Stimulated activated CD8-positive, alpha-beta memory T cell treated with anti-CD3 and anti-CD28 coated beads, Interleukin-4, amount 100 ng/mL, for 48 hours (primary cell): ENCODE measurements at places on chromosomes 12 and 14.

- peak; percentile 87 for DNase-seq
These were observed 57.9 kb downstream of the TRPV4 start for GRCh38 chr12:109775172-109775881.

DNA sequence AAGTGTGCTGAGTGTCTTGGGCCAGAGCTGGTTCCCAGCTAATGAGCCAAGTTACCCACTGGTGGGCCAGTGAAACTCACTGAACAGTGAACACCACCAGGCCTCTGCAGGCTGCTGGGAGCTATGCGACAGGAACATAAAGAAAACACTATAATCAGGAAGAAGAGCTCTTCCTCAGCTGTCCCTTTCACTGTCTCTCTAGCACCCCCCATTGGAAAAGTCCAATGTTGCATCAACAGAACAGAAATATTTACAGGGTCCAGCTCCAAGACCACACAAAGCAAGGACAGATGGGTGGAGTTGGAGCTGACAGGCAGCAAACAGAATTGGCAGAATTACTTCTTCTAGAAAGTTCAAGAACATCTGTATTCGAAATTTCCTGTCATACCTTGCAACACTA is 903.6 kb upstream of the TMEM132C start:
- DNase-seq = no peak

- DNase-seq = no peak
These were observed 742.7 kb downstream of the VRK1 start for GRCh38 chr14:97539884-97540283.

DNA sequence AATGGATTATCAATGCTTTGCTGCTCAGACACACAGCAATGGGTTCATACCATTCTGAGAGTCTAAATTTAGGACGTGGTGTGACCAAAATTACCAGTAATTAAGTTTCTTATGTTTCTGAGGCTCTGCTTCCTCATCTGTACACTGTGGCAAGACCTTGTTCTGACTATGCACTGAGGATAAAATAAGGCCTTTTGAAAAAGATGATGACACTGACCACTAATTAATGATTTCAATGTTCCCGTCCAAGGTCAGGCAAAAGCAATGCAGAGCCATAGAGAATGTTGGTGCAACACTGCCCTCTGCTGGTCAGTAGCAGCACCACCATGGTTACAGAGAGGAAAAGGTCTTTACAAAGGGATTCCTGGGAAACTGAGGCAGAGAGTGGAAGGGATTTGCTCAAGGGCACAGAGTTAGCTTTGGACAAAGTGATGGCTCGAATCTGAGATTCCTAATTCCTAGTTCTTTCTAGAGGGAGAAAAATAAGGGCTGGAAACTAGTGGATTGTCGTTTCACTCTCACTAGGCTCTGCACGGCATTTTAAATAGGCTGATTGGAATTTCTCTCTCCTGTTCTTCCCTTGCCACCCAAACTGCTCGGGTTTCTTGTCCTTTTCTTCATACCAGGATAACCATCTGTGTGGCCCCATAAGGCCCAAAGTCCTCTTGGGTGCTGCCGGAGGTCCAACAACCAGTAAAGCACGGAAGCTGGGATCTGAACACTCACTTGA is 22.3 kb upstream of the P2RX7 start:
- peak; percentile 79 for DNase-seq

DNA sequence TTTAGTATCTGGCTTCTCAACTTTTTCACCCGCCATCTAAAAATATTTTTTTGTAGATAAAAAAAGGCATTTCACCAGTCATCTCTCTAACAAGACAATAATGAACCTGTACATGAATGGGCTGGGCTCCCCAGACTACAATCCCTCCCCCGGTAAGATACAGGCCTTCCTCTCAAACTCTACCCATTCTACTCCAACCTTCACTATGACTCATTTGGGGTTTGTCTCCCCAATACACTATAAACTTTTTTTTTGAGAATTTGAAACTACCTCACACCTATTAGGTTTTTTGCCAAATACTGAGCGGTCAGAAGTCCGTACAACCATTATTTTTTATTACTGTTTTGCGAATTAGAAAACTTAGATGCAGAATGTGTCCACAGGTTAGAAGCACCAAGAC is 784 bp downstream of the RPL6 start:
- DNase-seq = no peak

GRCh38 chr12:130622803-130623202 is 93.3 kb downstream of the RIMBP2 start:
- DNase-seq = no peak

GRCh38 chr12:86228656-86229055 is 27.5 kb downstream of the MGAT4C start:
- DNase-seq = no peak

DNA sequence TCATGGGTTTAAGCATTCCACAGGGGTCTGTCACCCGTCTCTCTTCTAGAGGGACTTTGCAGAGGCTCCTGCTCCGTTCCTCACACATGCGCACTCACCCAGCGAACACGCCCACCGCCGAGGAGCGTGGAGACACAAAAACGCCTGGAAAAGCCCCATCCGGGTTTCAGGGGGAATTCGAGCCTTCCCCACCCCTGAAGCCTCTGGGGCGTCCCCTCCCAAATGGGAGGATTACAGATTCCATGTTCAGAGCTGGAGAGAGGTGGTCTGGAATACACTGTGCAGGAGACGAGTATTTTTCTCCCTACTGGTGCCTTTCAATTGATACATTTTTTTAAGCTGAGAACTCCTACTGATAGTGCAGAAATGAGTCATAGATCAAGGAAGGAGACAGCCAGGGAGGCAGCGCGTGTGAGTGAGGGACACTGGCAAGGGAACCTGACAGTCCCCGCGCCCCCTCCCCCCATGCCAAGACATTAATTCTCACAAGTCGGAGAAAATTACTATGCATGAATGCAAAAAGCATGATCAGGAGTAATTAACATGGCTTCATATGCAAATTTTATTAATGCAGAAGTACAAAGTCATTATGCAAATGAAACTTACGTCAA is 36.9 kb downstream of the BCL11B start:
- peak; percentile 77 for DNase-seq

GRCh38 chr14:47705683-47706082 is 30.3 kb upstream of the MDGA2 start:
- DNase-seq = no peak

DNA sequence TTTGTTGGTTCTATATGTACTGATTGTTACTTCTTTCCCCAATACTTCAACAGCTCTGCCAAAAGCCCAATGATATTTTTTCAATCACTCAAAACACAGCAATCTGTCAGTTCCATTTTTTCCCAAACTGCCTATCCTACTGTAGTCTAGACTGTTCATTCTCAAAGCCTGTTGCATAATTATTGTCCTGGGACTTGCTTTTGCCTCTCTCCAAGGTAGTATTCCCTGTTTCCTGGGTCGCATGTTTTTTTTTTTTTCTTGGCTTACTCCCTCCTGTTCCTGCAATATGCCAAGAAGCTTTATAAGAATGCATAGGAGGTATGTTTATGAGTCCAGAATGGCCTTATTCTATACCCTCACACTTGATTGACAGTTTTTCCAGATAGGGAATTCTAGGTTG is 19.9 kb upstream of the CCNT1 start:
- no peak for DNase-seq

GRCh38 chr14:25843481-25844470 is 754.1 kb downstream of the NOVA1 start:
- DNase-seq = no peak

DNA sequence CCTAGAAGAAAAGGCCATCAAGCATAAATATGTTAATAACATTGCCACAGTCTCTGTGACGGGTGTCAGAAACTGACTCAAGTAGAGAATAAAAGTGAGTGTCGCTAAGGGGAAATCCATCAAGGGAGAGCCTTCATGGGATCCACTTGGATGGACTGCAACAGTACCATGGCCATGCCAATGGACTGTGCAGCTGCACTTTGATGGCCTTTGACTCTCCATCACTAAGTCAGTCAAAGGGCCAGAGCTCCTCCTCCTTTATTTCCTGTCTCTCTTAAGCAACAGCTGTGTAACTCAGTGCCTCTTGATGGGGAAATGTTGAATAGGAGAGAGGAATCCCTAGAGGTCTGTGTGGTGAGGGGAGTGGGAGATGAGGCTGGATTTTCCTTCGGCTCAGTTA is 335.2 kb downstream of the BMP4 start:
- no peak for DNase-seq

DNA sequence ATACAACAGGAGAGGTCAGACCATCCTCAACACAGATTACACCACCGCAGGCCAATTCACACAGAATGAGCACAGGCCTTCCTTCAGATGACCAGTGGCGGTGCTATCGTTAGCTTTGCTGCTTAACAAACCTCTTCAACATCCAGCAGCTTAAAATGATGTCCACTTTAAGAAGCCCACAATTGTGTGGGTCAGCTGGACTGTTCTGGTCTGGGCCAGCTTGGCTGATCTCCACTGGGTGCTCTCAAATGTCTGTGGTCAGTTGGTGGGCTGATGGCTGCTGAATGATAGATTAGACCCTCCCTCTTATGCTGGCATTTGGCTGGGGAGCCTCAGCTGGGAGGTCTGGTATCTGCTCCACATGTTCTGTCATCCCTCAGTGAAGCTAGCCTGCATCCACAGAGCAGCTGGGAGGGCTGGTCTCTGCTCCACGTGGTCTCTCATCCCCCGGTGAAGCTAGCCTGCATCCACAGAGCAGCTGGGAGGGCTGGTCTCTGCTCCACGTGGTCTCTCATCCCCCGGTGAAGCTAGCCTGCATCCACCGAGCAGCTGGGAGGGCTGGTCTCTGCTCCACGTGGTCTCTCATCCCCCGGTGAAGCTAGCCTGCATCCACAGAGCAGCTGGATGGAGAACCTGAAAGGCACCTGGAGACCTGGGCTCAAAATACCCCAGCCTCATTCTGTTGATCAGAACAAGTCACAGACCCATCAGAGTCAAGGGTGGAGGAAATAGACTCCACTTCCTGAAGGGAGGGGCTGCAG is 203.6 kb upstream of the DIO3 start:
- no peak for DNase-seq

DNA sequence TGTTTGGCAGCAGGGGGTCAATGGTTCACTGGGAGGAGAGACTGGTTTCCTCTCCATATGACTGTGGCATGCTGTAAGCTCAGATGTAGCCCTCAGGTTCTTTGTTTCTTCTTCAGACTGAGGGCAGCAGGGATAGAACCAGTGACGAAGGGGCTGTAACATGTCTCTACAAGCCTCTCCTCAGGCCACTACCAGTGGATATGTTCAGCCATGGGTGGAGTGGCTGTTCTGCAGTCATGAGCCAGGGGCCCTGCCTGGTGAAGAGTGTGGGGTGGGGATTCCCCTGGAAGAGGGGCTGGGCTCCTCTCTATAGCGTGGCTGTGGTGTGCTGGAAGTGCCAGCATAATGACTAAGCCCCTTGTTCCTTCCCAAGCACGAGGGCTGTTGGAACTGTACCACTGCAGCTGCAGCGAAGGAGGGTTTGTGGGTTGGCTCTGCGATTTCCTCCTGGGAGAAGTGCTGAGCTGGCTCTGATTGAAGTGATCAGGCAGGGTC is 55.8 kb downstream of the CMAS start:
- no peak for DNase-seq
